ENCODE measurements at places on chromosomes 12 and 14. TPM values are rescaled to one million over a fixed set of nuclear protein-coding genes. Genes with fewer than 3 reads are reported as not detected.

DNA sequence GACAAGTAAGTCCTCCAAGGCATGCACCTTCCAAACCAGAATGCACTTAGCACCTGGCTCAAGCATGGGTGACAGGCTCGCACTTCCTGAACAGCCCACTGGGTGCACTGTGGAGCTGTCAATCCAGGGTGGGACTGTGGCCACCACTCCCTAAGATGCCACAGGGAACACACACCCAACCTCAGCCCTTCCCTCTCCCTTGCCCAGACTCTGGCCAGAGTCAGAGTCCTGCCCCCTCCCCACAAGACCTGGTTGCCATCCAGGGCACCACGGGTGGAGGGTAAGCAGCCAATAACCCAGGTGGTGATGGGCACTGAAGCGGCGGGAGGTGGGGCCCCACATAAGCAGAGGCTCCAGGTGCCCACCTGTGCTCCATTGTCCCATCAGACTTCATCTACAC lies 160.6 kb downstream of the MYRFL start:
- no peak for DNase-seq

The ISCU gene
- 270 TPM for total RNA-seq

The GLT8D2 gene
- total RNA-seq = 4.1 TPM

DNA sequence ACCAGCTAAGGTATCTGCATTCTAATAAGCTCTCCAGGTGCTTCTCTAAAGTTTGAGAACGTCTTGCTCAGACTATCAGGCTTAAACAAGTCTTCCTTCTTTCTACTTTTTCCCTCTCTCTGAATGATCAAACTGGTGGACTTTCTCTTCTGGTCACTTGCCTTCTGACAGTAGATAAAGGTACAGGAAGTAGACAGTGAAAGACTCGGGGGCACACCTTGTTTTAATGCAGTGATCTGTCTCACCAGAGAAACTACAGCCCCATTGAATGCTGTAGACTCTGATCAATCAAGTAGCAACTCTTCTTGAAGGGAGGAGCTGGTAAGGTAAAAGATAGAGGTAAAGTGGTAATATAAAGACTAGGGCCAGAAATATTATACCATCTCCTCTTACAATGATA lies 48.1 kb upstream of the ATXN7L3B start:
- no peak for DNase-seq

The ANKRD33 gene
- 1.0 TPM for total RNA-seq

DNA sequence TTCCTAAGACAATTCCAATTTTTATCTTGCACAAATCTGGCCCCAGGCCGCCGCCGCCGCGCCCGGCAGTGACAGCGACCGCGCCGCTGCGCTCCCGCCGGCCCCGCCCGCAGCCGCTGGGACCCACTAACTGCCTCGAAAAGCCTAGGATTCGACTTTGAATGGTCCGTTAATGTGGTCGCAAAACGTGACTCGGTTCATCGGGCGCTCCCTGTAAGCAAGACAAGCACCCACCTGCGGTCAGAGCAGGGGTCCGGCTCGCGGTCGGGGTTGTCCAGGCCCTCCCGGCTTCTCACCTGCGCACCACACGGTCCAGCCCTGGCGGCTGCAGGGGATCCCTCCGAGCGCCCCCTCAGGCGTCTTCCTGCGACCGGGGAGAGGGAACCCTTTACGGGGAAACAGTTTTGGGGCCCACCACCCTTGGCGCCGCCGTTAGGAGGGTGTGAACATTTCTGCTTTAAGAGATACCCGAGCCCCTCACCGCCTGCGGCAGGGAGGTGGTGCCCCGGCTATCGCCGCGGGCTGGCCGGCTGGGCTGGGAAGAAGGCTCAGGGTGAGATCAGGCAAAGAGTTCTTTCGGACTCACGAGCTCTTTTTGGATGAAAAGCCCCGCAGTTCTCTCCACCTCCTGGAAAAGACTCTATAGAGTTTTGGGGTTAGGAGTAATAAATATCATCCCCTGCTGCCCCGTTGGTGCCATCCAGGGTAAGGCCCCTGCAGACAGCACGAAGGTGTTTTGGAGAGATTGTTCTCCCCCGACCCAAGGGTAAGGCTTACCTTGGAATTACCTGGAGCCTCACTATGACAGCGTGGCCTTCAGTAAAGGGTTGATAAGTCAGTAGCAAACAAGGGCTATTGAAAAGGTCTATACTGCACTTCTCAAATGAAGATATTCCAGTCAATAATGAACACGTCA lies 13.6 kb upstream of the FOXJ2 start:
- DNase-seq = peak; percentile 48

GRCh38 chr12:29616664-29617406 lies 119.3 kb upstream of the OVCH1 start:
- DNase-seq = no peak
